ENCODE measurements at places on chromosomes 2 and 18.

- no peak for DNase-seq
Measured at GRCh38 chr2:192357217-192357616, 162.5 kb upstream of the TMEFF2 start.

DNA sequence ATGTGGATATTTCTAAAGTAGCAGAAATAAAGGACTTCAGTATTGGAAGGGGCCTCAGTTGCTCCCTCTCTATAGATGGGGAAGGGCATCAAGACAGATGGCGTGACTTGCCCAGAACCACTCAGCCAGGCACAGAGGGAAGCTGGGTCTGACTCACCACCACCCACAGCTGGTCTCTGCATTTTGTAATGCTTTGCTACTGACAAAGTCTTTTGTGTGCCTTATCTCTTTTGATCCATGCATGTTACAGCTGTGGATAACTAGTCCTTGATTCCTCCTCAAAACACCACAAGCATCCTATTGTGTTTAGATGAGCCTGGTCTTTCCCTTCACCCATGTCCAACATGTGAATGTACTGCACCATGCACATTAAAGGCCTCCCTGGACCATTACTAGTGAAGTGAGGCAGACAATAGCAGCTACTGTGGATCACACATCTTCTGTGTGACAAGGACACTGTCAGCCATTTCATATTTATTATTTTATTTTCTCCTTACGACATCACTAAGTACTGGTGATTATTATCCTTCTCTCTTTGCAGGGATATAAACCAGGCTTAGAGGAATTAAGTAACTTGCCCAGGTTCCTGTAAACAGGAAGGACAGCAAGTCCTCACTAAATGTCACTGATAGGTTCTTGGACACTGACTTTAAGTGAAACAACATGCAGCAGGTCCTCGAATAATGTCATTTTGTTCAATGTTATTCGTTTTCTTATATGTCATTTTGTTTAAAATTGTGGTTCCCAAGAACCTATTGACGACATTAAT lies 29.6 kb upstream of the IL37 start:
- DNase-seq: no peak

DNA sequence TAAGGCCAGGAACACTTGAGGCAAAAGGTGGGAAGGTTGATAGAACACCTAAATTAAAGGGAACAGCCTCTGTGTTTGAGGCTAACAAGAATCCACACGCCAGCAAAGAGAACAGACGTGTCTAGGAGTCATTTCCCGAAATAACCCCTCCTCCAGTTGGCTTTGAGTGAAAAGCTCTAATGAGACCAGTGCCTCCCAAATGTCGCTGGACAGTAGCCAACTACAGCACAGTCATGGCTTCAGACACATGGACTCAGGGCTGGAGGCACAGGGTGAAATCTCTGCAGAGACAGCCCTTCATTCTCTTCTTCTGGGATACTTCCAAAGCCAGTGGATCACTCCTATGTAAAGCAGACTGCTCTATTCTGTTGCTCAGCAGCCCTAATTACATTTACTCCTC lies 49.6 kb downstream of the SOWAHC start:
- no peak for DNase-seq

- no peak for DNase-seq
Measured at GRCh38 chr18:57640749-57641148, 19.1 kb upstream of the NARS1 start.

- DNase-seq: peak; percentile 10
Measured at GRCh38 chr2:206083602-206084438, 2.2 kb downstream of the INO80D start.

DNA sequence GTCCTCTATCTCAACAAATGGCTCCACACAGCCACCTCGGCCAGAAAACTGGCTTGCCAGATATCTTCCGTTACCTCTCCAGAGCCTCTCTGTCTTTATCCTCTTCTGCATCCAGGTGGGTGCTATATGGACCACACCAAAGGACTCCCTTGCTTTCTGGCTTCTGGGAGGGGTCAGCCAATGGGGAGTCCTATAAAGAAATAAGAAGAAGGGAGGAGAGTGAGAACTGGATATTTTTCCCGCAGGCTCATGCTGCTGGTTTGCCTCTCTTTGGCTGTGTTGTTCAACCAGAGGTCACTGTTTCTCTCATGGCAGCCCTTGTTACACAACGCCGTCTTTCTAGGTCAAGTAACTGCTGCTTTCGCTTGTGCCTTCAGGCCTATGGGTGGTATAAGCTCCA lies 72.7 kb downstream of the POLE4 start:
- no peak for DNase-seq

DNA sequence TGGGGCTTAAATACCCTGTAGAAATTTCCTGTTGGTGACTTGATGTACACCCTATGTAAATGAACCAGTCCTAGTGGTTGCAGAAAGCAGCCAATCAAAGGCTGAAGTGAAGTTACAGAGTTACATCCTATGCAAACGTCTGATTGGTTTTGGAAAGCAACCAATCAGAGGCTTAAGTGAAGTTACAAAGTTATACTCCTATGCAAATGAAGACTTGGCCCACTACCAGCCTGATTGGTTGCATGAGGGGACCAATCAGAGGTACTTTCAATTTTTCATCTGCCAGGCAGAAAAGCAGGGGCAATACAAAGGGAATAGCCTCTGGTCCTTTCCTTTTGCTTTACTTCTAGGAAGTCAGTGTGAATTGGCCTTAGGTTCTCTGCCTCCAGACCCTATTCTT lies 13.6 kb upstream of the ZNF397 start:
- no peak for DNase-seq

- DNase-seq: no peak
Measured at GRCh38 chr18:48884771-48885170, 66.0 kb downstream of the SMAD7 start.

DNA sequence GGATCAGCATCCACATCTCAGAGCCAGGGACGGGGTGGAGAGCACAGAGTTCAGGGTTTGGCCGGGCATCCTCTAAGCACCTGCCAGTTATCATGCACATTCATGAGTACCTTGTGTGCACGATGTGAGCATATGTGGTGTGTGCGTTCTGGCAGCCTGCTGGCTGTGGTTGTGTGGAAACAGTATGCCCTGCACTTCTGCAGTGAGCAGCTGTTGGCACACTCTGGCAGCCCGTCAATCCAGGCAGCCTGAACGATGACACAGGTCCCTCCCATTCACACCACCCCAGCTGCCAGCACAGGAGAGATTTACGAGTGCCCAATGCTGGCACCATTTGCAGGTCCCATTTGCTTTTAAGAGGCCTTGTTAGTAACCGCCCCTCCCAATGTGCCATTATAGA lies 74.2 kb downstream of the CD8B2 start:
- DNase-seq: no peak

- DNase-seq: no peak
Measured at GRCh38 chr18:48940854-48941611, 9.7 kb downstream of the SMAD7 start.

DNA sequence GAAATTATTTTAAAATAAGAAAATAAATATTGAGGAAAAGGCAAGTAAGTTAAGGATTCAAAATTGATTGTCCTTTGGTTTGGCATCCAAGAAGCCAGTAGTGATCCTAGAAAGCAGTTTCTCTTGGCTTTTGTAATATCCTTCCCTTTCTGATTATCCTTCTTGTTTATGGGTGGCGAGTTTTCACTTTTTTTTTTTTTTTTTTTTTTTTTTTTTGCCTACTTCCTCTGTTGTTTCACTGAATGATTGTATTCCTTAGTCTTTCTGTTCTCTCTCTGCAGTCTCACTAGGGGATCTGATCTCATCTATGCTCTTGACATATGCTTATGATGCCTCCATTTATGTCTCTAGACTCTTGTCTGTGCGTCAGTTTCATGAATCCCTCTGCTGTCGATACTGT lies 4.2 kb downstream of the NAPG start:
- DNase-seq: no peak

DNA sequence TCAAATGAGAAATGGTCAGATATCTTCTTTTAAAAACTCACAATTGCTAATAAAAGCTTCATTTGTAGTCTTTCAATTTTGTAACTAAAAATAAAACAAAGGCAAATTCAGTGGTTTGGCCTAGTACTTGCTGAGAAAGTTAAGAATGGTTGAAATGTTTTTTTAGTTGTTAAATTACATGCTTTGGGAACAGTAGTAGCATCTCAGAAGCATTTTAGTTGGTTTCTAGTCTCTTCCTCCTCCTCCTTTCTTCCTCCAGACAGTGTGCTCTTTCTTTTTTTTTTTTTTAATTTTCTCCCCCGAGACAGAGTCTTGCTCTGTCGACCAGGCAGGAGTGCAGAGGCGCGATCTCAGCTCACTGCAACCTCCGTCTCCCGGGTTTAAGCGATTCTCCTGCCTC lies 9.8 kb downstream of the TRAK2 start:
- no peak for DNase-seq

DNA sequence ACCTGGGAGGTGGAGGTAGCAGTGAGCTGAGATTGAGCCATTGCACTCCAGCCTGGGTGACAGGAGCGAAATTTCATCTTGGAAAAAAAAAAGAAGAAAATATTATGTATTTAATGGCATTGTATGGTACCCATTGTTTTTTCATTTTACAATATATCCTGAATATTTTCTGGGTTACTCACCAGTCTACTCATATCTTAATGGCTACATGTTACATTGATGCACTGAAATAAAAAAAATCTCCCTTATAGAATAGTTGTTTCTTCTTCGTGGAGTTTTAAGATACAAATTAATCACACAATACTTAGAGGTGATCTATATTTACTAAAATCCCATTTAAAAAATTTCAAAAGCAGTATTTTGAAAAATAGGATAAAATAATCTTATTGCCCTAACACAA lies 66.3 kb upstream of the XPO1 start:
- no peak for DNase-seq

GRCh38 chr2:221001381-221001801 lies 570.7 kb downstream of the EPHA4 start:
- DNase-seq: no peak

DNA sequence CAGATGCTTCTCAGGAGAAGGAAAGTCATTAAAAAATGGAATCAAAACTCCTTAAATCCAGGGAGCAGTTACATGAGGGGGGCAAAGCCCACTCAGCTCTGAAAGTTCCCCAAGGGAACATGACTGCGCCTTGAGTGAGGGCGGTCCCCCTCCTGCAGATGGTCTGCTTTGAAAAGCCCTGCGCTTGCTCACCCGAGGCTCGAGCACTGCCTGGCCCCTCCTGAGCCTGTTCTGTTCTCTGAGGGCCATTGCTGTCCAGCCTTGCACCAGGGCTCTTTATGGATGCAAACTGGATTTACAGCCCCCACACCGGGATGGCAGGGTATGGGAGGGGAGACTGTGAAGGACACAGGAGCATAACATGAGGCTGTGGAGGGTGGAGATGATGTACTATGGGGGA lies 37.8 kb upstream of the DNMT3A start:
- no peak for DNase-seq

GRCh38 chr2:166417669-166418068 lies 41.9 kb upstream of the SCN9A start:
- DNase-seq: no peak

- DNase-seq: no peak
Measured at GRCh38 chr2:30134582-30134981, 12.2 kb upstream of the YPEL5 start.

GRCh38 chr2:177231270-177231669 lies 18.7 kb downstream of the HNRNPA3 start:
- DNase-seq: no peak

- no peak for DNase-seq
Measured at GRCh38 chr2:33634261-33634910, 35.3 kb upstream of the FAM98A start.

- DNase-seq: no peak
Measured at GRCh38 chr2:203412546-203413331, 84.5 kb downstream of the ABI2 start.

- no peak for DNase-seq
Measured at GRCh38 chr2:235371018-235371417, 122.8 kb upstream of the AGAP1 start.

GRCh38 chr2:167237478-167237877 lies 349.2 kb downstream of the XIRP2 start:
- no peak for DNase-seq

DNA sequence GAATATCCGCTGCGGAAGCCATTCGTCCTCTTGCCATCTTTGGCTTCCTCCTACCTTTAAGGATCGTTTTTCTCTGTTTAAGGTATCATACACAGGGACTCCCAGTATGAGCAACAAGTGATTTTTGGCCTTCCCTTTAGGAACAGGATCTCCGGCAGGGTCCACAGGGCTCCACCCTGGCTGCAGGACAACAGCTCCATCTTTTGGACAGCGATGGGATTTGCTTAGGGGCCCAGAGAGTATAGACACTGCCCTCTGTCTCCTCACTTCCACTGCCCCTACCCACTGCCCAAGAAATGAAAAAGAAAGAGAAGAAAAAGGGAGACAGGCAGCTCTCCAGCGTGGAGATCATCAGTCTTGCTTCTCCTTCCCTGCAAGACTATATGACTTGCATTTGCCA lies 224.5 kb downstream of the UXS1 start:
- DNase-seq: no peak

- no peak for DNase-seq
Measured at GRCh38 chr2:123080331-123080730, 944.8 kb upstream of the CNTNAP5 start.

DNA sequence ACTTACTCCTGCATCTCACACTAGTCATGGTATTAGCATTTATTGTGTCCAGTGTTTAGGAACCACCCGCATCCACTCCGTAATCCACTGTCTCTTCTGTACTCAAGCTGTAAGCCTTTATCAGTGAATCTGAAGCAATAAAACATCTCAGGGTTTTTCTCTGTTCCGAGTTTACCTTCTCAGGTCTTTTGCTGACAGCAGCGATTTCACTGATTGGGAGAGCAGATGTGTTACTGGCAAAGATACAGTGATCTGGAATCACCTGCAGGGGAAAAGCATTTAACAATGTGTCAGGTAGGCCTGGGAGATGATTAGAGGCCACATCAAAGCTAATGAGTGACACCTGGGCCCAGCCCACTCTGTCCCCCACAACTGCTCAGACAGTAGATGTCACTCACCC lies 24.6 kb downstream of the GAREM2 start:
- no peak for DNase-seq

DNA sequence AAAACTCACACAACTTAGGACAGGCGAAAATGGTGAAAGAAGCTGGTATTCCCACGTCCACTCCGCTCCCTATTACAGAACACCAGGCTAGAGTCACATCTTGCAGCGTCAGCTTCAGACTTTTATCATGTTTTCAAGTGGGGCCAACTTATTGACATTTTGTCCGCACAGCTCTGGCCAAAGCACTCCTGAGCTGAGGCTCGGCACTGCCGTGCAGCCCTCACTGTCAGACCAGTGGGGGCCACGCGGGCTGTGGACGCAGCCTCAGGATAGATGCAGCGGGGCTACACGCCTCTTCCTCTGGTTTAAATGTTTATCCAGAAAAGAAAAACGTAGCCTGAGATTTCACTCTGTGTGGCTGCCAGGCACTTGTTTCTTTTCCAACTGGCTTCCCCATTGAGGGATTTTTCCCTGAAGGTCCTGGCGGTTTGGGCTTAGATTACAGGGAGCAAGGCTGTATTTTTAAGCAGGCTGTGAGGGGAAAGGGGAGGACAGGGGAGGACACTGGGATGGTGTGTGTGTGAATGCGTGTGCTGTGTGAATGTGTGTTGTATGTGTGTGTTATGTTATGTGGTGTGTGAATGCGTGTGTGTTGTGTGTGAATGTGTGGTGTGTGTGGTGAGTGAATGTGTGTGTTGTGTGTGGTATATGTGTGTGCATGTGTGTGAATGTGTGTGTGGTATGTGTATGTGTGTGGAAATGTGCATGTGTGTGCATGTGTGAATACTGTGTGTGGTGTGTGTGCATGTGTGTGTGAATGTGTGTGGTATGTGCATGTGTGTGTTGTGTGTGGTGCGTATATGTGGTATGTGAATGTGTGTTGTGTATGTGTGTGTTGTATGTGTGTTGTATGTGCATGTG lies 267.6 kb downstream of the DCDC2C start:
- DNase-seq: no peak

Measured in nephron progenitor cell (in vitro differentiated cells).